ENCODE measurements at places on chromosomes 4 and X.

GRCh38 chr4:78057135-78057599 lies at the start of gene FRAS1:
Gene FRAS1 (plus strand): TSS chr4:78057323. CDS start chr4:78058010, 687 bp downstream.
- DNase-seq: no peak

DNA sequence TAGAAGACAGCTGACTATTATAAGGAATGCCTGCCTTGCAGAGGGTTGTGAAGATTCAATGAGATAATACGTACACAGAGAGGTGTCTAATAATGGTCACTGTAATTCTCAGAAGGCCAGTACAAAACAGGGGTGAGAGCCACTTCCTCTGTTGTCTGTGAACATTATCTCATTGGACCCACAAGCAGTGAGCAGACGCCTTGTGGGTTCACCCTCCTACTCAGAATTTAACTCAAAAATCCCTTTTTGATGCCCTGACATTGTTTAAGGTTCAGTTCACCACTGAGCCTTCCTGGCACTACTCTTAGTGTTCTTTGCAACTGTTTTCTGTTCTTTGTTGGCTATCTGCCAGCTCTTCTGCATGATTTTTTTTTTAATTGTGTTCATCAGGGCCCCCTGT lies 467.4 kb downstream of the BCOR start:
- no peak for DNase-seq

GRCh38 chr4:25800245-25800644 lies 62.5 kb downstream of the SEL1L3 start:
- DNase-seq: no peak

DNA sequence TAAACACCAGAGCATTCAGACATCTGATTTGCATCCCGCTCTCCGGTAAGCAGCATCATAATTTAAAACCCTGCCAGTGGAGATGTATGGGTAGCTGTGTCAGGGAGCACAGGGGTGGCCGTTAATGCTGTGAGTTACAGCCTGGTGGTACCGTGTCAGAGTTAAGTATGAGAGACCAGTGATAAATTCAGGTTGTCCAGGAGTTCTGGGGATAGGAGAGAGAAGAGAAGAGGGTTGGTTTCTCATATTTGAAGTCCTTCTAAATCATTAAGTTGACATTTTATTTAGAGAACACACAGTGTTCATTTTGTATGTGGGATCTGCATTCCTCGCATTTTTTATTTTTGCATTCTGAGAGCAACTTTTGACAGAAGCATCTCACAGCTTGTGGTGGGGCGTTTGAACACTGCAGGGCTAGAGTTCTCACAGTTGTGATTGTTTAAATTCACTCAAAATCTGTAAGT lies 157.6 kb downstream of the DCLK2 start:
- no peak for DNase-seq

All from activated CD4-positive, CD25-positive, alpha-beta regulatory T cell (primary cell).